ENCODE measurements at places on chromosomes 3 and 15.

DNA sequence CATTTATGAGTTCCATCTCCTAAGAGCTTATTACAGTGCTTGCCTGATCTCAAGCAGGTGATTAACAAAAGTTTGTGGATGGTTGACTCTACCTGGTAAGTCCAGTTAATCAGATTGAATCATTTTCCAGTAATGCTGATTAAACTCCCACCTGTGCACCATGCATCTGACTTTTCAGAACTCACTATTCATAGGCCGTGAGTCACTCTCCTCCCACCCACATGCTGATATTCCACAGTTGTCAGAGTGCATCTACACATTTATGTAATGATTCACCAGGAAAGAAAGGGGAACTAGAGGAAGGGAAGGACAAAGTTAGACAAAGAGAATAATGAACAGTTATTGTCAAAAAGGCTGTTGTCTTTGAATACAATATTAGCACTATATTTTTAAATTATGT, 106.2 kb upstream of the UBE3A start:
- DNase-seq, result peak; percentile 1

- DNase-seq, result no peak
Measured at GRCh38 chr3:23116081-23116837, 86.9 kb upstream of the UBE2E2 start.

- no peak for DNase-seq
Measured at GRCh38 chr15:38652998-38653397, 88.4 kb upstream of the RASGRP1 start.

DNA sequence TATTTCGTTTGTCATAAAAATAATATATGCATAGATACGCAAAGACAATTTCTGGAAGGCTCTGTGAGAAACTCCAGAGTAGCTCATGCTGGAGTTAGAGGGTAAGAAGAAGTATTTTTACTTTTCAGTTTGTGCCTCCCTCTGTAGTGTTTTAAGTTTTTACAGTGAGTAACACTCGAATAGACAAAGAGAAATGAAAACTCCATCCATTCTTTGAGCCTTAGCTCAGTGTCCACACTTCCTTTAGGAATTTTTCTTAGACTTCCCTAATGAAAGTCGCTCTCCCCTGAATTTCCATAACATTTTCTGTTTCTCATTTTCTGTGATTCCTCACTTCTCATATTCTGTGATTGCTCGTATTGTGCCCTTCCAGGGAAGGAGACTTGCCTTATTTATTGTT, 2.1 kb downstream of the BLOC1S6 start:
- DNase-seq, result no peak

- DNase-seq, result no peak
Measured at GRCh38 chr3:153315781-153316180, 153.8 kb downstream of the RAP2B start.

GRCh38 chr3:101950985-101951733, 101.8 kb downstream of the NFKBIZ start:
- peak; percentile 56 for DNase-seq

DNA sequence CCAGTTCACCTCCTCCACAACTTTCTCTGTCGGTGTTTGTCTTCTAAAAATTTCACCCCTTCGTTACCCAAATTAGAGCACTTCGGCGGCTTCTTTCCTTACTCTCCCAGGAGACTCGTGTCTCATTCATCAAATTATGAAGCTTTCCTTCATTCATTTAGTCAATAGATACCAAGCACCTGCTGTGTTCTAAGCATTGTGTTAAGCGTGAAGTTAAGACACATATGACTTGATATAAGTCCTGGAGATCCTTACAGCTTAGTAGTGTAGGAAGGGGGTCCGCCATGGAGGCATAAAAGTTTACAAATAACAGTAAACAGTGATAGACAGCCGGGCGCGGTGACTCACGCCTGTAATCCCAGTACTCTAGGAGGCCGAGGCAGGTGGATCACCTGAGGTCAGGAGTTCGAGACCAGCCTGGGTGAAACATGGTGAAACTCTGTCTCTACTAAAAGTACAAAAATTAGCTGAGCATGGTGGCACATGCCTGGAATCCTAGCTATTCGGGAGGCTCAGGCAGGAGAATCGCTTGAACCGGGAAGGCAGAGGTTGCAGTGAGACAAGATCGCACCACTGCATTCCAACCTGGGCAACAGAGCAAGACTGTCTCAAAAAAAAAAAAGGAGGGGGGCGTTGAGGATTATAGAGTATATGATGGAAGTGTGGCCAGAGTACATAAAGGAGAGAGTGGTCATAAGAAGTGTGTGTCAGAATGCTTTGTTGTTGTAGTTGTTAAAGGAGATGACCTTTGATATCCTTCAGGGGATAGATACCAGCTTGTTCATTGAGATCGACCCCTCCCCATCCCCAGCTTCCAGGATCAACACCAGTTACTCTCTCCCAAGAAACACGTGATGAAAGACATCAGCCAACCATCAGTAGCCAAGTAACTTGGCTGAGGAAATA, 744 bp upstream of the CCDC32 start:
- DNase-seq, result no peak

DNA sequence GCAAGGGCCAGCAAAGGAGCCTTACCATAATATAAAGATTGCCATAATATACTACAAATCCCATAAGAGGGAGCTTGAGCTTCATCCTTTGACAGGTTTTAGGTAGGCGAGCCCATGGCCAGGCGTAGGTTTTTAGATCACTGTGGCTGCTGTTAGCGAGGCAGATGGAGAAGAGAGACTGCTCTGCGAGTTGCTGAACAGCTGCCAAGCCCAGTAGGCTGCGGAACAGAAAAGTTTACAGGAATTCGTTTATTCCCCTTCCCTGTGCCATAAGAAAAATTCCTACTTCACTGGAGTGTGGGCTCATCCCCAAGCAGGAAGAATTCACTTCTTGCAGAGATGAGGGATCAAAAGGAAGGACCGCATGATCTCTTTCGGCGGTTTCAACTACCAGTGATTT, 30.5 kb downstream of the TMED3 start:
- DNase-seq, result peak; percentile 4

- no peak for DNase-seq
Measured at GRCh38 chr15:100017140-100017539, 283.9 kb upstream of the LYSMD4 start.

GRCh38 chr15:45549541-45550220, 27.1 kb upstream of the SLC30A4 start:
- peak; percentile 5 for DNase-seq

DNA sequence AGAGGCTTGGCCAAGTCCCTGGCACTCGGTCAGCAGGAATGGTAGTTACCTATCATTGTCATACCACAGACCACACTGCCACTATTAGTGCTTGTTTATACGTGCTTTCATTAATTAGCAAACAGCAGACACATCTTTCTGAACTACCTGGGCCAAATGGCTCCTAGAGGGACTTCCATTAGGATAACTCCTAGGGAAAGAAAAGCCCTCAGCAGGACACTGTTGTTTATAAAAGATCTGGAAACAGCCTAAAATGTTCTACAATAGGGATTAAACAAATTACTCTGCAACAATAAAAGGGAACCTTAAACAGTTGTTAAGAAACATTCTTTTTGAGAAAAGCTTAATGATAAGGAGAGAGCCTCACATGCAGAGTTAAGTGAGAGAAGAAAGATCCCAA, 38.5 kb downstream of the ARHGEF3 start:
- DNase-seq, result no peak

DNA sequence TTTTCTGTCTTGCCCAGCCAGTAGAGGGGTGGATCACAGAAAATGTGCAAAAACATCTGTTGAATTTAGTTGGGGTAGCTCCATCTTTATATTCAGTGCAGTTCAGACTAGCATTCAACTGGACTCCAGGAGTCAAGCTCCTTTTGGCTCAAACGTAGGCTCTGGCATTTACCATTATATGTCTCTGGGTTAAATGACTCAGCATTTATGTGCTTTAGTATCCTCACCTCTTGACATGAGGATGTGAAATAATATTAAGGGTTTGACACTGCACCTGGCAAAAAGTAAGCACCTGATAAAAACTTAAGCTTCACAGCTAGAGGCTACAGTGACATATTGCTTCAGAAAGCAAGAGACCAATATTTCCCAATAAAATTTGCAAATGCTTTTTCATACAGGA, 14.8 kb downstream of the PRC1 start:
- no peak for DNase-seq

DNA sequence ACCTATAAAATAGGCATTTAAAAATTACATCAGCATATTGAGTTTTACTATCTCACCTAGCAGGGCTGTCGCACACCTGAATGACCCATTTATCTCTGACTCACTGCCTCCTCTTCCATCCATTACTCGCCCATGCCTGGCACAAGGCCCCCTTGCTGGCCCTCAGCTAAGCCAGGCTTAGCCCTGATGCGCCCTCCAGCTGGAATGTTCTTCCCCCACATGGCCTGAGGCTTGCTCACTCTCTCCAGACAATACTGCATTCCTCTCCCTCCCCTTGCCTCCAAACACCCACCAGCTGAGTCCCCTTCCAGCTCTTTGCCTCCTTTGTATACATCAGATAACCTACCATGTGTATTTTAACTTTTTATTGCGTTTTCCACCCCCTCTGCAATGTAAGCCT, 7.2 kb downstream of the SH3BP5 start:
- peak; percentile 81 for DNase-seq

DNA sequence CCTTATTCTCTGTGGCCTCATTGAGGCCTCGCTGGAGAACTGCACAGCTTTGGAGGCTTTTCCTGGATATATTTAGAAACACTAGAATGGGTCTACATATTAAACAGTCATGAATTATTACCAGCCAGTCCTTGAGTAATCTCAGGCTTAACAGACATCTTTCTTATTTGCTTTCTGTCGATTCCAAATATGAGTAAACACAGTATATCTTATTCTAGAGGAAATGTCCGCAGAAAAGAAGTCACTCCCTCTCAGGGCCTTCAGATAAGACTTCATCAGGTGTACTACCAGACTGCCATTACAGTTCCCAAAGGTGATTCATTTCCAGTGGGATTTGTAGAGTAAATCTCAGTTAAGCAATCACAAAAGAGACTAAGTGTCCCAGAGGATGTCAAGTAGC, 310.7 kb downstream of the RBMS3 start:
- no peak for DNase-seq

DNA sequence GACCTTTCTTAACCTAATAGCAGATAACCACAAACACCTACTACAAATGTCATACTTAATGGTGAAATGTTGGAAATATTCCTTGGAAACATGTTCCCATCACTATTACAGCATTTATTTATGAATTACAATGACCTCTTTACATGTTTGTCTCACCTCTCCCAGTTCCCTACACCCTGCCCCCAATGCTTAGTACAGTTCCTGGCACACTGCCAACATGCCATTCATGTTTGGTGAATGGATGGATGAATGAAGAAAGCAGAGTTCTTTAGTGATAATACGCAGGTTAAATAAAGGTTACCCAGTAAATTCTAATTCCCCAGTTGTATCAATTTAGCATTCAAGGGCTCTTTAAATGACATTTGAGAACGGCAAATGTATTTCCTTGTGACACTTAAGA, 259.9 kb upstream of the ATP11B start:
- no peak for DNase-seq

- no peak for DNase-seq
Measured at GRCh38 chr3:69566275-69566674, 173.0 kb upstream of the MITF start.

DNA sequence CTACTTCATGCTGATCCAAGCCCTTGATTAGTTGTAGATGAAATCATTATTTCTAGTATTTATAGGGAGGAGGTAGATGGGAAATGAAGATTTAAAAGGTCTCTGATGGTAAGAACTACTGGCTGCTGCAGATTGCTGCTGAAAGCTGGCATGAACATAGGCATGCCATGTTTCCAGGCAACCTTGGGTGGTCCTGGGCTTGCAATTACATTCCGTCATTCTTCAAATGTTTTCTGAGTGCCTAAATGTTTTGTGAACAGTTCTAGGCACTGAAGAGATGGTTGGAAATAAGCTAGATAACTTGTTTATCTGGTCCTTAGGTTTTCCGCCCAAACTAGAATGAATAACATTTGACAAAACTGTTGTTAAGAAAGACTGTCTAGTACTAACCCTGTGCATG, 95.8 kb downstream of the KCNAB1 start:
- DNase-seq, result no peak

- DNase-seq, result no peak
Measured at GRCh38 chr3:64027658-64028057, 4.4 kb upstream of the PSMD6 start.

GRCh38 chr3:42501681-42502428, 588 bp upstream of the VIPR1 start:
- DNase-seq, result peak; percentile 61

- no peak for DNase-seq
Measured at GRCh38 chr3:195075199-195075940, 195.6 kb downstream of the XXYLT1 start.

GRCh38 chr15:100602823-100603393, 519 bp downstream of the ASB7 start:
- peak; percentile 8 for DNase-seq

- no peak for DNase-seq
Measured at GRCh38 chr3:122598151-122598550, 20.7 kb downstream of the PARP15 start.

DNA sequence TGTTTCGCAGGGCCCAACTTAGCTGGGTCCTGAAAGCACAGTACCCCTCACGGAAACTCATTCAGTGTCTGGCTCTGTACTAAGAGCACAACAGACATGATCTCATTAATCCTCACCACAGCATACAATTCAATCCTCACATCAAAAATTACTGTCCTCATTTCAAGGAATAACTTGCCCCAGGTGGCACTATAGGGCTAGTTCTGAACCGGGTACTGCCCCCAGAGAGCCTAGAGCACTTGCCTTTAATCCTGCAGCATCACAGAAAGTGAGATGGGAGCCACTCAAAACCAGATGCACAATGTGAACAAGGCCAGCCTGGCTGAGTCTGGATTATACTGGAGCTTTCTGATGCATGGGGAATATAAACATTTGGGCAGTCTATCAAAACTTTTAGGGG, 122.6 kb downstream of the OSBPL10 start:
- DNase-seq, result no peak

- DNase-seq, result no peak
Measured at GRCh38 chr3:50323614-50324199, 1.2 kb upstream of the HYAL2 start.

GRCh38 chr3:27659279-27660021, 62.7 kb downstream of the EOMES start:
- peak; percentile 65 for DNase-seq

DNA sequence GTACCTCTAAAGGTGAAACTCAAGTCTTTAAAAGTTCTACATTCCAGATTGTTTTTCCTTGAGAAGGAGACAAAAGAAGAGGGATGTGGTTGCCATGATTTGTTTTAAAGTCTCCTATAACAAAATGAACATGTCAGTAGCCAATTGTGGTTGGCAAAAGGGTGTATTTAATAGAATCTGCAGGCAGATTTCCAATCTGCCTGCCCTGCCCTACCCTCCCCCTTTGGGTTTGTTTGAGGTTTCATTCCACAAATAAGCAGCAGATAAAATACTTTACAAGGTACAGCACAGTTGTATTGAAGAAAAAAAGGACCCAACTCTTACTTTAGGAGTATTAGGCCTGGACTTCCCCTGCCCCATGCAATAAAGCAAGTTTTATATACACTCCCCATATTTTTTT, 59.5 kb downstream of the MLH1 start:
- no peak for DNase-seq

GRCh38 chr3:195407531-195408409, 35.0 kb downstream of the ACAP2 start:
- DNase-seq, result no peak

Data from fibroblast of pulmonary artery (primary cell).